ENCODE measurements at places on chromosomes 11 and 22.

GRCh38 chr11:85627332-85627997 is at the start of gene DLG2:
DLG2 (minus strand) TSS chr11:85627344.
- no peak for DNase-seq

DNA sequence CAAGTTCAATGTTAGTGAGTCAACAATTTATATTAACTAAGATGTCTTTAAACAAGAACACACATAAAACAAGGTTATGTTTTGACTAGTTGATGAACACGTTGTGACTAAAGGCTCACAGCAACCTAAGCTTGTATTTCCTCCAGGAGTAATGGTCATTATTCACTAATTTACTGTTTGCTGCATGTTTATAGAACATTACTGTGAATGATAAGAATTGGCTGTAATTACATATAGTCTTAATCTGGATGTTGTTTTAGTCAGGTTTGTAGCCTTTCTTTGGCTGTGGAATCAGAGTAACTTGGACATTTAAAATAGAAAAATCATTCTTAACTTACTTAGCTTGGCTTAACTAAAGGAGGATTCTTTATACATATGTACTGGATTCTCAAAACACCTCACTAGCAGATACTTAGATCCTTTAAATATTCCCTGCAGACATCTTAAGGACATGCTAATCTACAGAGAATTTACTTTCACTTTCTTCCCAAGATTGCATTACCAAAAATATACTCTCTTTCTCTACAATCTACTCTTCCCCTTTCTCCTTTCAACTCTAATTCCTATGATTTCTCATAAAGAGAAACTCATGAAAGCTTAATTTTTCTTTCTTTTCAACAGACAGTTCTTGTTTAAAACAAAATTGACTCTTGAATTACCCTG is 319.7 kb upstream of the CTSC start:
- no peak for DNase-seq

DNA sequence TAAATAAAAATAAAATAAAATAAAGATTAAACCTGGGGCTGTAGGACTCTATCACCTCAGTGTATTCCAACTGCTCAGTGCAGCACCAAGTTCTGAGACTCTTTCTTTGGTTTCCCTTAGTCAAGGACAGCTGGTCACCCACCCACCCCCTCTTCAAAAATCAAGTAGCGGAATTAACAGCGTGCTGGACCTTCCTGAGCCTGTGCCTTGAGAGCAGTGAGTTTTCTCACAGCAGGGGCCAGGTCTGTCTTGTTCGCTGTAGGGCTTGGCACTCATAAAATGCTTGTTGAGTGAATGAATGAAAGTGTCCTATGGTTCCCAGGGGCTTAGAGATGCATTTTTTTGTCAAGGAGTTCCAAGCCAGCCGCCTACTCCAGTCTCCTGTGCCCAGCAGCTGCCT is 2.9 kb upstream of the ALX4 start:
- no peak for DNase-seq

- DNase-seq: no peak
These were observed 49.3 kb downstream of the BCR start for GRCh38 chr22:23229646-23230045.

DNA sequence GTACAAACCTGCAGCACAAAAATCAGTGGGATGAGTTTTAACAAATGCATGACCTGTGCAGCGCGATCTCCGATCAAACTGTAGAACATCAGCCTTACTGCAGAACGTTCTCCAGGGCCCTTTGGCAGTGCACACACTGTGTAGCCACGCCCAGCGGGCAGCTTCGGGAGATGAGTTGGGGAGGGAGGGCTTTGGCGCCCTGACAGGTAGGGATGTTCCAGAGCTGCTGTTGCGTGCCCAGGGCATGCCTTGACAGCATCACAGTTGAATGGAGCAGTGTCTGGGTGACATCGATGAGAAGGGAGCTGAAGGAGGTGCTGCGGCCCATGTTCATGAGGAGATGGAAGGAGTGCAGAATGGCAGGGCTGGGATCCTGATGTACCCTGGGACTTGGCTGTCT is 80.2 kb downstream of the TBC1D22A start:
- DNase-seq: no peak

DNA sequence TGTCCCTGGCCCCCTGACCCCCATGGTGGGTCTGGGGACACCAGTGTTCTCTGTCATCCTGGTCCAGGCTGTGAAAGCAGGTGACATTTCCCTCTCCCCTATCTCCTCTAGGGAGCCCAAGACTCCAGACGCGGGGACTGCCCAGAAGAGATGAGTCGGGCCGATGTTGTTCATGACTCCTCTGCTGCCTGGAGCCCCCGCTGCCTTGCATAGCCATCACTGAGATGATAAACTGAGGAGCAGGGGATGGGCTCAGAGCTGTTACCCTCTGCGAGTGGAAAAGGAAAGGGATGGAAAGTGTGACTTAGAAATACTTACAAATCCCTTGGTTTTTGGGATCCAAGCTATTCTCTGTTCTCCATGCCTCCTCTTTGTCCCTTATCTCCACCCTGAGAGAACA is 209.6 kb downstream of the DSCAML1 start:
- no peak for DNase-seq

Data from esophagus squamous epithelium (tissue), 5 donors.